ENCODE measurements at places on chromosomes 11 and 22. TPM values are rescaled to one million over a fixed set of nuclear protein-coding genes. Genes with fewer than 3 reads are reported as not detected.

EIF3F gene
- 469 TPM for polyA plus RNA-seq

DNA sequence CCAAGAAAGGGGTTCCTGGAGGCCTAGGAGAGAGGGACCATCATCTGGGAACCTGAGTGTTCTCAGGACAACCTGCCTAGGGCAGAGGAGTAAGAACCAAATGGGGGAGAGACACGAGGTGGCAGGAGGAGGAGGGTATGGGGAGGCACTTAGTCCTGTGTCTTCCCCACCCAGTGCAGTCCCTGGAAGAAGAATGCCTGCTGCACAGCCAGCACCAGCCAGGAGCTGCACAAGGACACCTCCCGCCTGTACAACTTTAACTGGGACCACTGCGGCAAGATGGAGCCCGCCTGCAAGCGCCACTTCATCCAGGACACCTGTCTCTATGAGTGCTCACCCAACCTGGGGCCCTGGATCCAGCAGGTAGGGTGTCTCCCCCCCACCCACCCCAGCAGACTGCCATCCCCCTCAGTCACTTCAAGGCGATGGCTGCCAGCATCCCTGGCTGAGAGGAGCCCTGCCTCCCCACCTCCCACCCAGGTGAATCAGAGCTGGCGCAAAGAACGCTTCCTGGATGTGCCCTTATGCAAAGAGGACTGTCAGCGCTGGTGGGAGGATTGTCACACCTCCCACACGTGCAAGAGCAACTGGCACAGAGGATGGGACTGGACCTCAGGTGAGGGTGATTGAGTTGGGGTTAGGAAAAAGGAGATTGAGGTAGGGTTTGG lies 3.7 kb upstream of the INPPL1 start:
- no peak overlapping the region for H3K27ac ChIP-seq
- DNase-seq, result no peak
- no peaks in the 10 kb centered on the region for H3K36me3 ChIP-seq
- H3K27me3 ChIP-seq, result no peaks in the 10 kb centered on the region

DNA sequence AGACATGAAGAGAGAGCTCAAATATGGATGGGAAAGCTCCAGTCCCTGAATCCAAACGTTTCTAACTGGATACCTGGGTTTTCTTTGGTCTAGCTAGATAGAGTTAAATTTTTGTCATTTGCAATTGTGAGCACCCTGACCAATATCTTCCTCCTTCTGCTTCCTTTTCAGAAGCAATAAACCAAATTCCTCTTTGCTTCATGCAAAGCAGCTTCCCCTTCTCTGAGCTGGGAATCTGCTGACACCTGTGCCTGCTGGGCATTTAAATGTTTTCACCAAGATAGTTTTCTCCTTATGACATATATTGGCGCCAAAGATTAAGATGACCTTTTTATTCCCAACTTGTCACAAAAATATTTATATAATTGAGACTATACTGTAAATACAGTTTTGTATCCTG lies 27.9 kb upstream of the PAK1 start:
- no peaks in the 10 kb centered on the region for H3K36me3 ChIP-seq
- DNase-seq, result no peak
- H3K4me3 ChIP-seq, result no peak overlapping the region
- H3K27me3 ChIP-seq, result no peaks in the 10 kb centered on the region

MS4A15 gene
- polyA plus RNA-seq, result 0.15 TPM

CPT1B gene
- polyA plus RNA-seq, result 47.7 TPM

VPREB3 gene
- polyA plus RNA-seq, result 4.6 TPM

- H3K4me3 ChIP-seq, result no peak overlapping the region
- H3K27me3 ChIP-seq, result no peaks in the 10 kb centered on the region
- H3K4me1 ChIP-seq, result peaks cover 3% of the 10 kb centered on the region
- DNase-seq, result no peak
- H3K36me3 ChIP-seq, result no peaks in the 10 kb centered on the region
- no peak overlapping the region for H3K27ac ChIP-seq
Observed at GRCh38 chr11:133386852-133387251, 145.4 kb downstream of the OPCML start.

DNA sequence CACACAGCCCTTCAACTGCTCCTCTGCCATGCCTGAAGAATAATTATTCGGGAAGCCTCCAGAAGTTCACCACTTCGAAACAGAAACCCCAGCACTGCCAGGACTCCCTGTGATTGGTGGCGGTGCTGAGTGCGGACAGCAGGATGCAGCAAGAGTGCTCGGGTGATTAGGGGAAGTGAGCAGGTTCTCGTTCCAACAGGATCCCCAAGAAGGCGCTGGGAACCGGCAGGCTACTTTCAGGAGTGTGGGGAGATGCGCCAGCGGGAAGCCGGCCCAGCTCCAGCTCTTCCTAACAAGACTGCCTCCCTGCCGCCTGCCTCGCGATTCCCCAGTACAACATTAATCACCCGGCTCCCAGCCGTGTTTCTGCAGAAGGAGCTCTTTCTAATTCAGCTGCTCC lies 630.2 kb downstream of the BRD1 start:
- H3K4me3 ChIP-seq, result no peak overlapping the region
- H3K36me3 ChIP-seq, result no peaks in the 10 kb centered on the region
- H3K4me1 ChIP-seq, result peaks cover 3% of the 10 kb centered on the region

DNA sequence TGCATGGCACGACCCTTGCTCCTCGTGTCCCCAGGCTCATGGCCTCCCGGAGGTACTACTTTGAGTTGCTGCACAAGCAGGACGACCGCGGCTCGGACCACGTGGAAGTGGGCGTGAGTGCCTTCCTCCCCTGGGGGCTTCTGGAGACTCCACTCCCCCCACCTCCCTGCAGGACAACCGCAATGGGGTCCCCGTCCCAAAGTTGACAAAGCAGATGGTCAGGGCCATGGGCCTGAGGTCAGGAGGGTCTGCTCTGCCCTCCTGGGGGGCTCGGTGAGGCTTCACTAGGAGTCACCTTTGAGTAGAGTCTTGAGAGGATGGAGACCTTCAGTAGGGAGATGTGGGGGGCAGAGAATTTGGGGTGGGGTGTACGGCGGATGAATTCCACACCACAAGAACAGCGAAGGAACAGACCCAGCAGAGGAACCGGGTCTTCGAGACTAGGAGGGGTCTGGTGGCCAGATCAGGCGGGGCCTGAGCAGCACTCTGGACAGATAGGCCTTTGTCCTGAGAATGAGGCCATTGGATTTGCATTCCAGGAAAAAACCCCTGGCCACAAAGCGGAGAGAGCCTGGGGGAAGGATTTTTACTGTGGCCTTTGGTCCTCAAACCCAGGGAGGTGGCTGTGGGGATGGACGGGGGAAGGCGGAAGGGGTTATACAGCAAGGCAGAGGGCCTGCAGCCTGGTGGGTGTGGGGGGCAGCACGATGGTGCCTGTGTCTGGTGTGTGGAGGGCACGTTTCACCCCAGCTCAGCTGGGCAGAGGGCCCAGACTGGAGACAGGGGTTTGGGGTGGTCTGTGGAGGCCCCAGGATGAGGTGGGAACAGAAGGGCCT lies 4.6 kb downstream of the B4GALNT4 start:
- no peak overlapping the region for H3K4me3 ChIP-seq
- H3K27ac ChIP-seq, result no peak overlapping the region

CASP12 gene
- not detected for polyA plus RNA-seq

- H3K4me3 ChIP-seq, result no peak overlapping the region
- DNase-seq, result no peak
- no peaks in the 10 kb centered on the region for H3K36me3 ChIP-seq
Observed at GRCh38 chr11:115925568-115926090, 421.4 kb upstream of the CADM1 start.

DNA sequence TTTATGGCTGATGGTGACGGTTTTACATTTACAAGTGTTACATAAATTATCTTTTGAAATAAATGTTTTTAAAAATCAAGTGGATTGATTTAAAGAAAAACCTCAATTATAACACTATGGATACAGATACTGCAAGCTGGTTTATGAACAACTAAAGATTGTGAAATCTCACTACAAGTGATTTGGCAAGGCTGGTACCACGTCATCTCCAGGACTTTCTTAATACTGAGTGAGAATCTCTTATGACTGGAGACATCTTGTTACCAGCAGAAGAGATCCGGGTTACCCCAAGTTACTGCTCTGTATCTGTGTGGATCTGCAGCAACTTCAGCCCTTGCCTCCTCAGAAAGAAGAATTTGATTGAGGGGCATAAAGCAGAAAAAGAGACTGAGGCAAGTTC lies 452.9 kb downstream of the MN1 start:
- no peaks in the 10 kb centered on the region for H3K27me3 ChIP-seq
- H3K4me3 ChIP-seq, result no peak overlapping the region
- no peaks in the 10 kb centered on the region for H3K4me1 ChIP-seq
- H3K36me3 ChIP-seq, result no peaks in the 10 kb centered on the region

DNA sequence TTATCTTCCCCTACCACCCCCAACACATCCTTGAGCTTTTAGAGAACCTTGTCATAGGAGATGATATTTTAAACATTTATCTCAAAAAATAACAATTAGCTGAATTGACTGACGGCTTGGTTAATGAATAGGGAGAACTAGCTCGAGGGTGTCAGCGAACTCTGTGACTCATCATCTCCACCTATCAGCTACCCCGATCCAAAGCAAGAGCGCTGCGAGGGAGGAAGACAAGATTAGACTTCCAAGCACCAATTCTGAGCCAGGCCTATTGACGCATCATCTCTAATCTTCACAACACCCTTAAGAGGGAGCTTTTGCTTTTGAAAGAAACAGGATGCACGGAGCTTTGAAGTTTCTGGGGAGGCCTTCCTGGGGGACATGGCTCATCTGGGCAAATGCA lies 51.0 kb upstream of the GALNT18 start:
- no peak for DNase-seq
- no peak overlapping the region for H3K4me3 ChIP-seq
- no peaks in the 10 kb centered on the region for H3K27me3 ChIP-seq
- no peak overlapping the region for H3K27ac ChIP-seq
- H3K36me3 ChIP-seq, result no peaks in the 10 kb centered on the region

PATE2 gene
- not detected for polyA plus RNA-seq
